ENCODE measurements at places on chromosomes 11 and 22.

DNA sequence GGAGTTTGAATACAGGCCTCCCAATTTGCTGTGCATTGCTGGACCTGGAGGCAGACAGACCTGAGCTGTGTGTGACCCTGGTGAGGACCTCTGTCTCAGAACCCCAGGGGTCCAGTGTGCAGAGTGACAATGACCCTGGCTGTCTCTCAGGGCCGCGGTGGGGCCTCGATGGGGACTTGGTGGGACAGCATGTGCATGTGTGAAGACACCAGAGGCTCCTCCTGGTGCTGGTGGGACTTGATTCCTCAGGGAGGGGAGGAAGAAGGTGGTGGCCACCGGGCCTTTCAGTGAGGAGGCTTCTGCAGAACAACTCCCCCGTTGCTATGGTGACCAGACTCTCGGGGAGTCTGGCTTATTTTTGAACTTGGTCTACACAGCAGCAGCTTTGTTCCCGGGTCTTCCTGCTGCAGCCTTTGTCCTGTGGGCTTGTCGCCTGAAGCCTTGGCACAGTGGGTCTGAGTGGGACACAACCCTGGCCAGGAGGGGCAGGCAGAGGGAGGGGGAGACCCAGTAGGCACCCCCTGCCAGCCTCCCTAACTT lies 35.3 kb downstream of the MCM5 start:
- no peak for DNase-seq

GRCh38 chr22:35250156-35250555 lies 7.1 kb upstream of the HMGXB4 start:
- DNase-seq, result no peak

DNA sequence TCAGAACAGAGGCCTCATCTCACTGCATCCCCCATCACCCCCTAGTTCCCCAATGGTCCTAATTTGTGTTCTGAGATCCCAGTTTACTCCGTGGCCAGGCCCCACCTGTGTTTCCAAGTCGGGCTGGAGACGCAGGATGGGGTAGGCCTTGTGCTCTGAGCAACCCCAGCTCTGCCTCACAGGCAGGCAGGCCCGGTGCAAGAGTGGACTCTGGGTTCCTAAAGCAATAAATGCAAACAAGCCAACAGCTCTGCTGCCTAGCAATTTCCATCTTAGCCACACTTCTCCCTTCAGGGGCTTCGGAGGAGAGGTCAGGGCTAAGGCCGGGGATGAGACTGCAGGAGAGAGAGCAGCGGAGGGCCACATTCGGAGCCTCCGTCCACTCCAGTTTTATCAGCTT lies 2.5 kb upstream of the EPS8L2 start:
- no peak for DNase-seq

DNA sequence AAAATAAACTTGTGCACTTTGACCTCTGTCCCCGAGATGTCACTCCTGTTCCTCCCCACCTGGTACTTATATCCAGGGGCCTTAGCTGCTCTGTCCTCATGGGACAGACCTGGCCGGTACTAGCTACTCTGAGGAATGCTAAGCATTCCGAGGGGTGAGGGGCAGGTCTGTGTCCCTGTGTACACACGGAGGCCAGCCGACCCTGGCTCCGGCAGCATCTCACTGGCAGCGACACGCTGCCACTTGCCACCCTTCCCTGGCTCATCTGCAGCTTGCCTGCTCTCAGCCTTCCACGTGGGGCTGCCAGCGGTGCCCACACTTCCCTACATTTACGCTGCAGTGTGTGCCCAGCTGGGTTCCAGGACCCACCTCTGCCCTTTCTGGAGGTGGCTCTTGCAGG lies 21.6 kb upstream of the TEF start:
- no peak for DNase-seq

DNA sequence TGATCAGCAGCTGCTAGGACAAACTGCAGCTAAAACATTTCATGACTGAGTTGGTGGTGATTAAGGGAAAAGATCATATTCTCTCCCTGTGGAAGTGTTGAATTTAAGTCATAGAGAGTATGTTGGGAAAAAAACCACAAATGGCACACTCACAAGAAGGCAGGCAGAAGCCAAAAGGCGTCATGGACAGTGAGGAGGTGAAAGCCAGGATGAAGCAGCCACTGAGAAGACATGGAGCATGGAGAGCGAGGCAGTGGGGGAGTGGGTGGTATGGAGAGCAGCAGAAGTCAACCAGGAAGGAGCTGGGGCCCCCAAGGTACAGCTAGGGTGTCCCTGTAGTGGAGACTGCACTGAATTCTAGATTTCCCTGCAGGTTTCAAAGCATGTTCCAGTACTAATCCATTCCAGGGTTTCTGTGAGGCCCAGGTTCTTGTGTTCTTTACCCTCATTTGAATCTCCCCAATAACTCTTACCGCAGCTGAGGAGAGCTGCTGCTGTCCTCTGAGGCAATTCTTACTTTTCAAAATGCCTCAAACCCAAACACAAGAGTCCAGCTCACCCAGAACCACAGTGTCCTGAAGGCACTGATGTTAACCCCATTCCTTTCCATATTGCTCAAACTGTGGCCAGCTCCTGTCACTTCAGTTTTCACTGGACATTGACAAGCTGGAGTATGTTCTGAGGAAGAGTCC lies 191.8 kb upstream of the E2F8 start:
- DNase-seq, result no peak

- no peak for DNase-seq
Measured at GRCh38 chr11:119752345-119752871, 23.4 kb upstream of the NECTIN1 start.

DNA sequence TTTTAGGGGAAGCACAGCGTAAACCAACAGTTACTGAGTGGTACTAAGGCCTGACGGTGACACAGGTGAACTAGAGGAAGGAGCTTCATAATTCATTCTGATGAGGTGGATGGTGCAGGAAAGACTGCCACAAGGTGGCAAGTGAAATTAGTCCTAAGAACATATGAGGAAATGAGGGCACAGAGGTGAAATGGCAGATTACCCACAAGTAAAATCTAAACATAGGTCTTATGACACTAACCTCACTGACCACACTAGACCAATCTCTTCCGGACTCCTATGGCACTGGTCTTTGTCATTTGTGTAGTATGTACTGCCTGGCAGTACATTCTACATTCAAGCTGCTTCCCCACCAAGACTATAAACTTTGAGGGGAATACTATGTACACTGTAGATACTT lies 20.2 kb downstream of the GAB2 start:
- no peak for DNase-seq

GRCh38 chr11:3203221-3204043 lies 15.2 kb downstream of the MRGPRG start:
- no peak for DNase-seq

- no peak for DNase-seq
Measured at GRCh38 chr22:42876041-42876440, 19.0 kb upstream of the ARFGAP3 start.

DNA sequence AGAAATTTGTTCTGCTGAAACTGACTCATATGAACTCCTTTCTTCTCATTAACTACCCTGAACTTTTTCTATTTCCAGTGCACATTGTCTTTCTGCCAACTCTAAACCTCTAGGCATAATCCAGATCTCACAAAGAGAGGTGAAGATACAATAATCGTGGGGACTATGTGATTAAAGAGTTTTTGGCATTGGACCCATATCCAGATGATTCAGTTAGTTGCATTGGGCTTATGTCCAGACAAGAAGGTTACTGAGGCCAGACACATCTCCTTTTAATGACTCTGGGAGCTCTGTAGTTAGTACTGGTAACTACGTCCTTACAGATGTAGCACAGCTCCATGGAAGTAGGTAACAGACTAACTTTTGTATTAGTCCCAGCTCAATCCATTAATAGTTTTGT lies 273.0 kb downstream of the CASP12 start:
- DNase-seq, result no peak

GRCh38 chr11:106471276-106471675 lies 393.8 kb downstream of the AASDHPPT start:
- DNase-seq, result no peak

DNA sequence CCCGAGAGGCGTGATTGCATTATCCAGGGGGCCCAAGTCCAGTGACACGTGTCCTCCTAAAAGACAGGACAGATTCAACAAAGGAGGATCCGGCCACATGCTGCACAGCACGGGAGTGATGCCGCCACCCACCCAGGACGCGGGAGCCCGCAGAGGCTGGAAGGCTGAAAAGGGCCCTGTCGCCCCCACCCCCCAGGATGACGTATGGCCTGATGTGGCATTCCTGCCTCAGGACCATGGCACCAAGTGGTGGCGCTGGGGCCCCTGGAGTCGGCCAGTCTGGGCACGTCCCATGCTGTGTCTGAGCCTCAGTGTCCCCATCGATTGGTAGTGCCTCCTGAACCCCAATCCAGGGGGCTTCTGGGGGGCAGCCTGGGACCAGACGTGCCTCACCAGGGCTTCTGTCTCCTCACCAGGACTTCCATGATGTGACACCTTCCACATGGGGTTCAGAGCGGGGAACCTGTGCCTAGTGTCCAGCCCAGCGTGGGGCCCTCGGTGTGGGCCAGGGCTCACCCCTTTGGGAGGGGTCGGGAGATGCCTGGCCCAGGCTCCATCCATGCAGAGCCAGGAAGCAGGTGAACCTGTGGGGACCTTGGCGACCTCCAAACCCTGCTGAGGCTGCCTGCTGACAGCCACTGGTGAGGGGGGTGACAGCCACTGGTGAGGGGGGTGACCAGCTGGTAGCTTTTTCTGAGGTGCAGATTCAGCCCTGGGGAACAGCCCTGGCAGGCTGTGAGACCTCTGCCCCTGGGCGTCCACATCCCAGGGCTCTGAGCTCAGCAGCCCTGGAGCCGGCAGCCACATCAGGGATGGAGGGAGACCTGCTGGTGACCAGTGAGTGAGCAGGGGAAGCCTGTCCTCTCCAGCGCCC lies 75.3 kb downstream of the KCNQ1 start:
- DNase-seq, result no peak

GRCh38 chr22:38127869-38128268 lies 17.4 kb upstream of the BAIAP2L2 start:
- no peak for DNase-seq

DNA sequence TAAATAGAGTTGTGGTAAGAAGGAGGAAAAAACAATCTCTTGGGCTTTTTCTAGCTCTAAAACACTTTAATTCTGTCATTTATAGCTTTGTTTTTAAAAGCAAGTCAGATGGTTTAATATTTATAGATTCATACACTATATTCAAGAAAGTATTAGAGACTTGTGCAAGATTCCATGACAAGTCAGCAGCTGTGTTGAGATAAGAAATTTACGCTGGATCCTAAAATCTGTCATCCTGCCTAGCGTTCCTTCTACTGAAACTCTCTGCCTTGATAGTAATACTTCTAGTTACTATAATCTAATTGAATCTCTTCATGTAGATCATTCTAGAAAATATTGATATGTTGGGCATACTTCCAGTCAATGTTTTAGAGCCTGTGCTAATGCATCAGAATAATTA lies 721.8 kb downstream of the CNTN5 start:
- no peak for DNase-seq

GRCh38 chr22:17802822-17803221 lies 28.6 kb upstream of the BID start:
- DNase-seq, result no peak

DNA sequence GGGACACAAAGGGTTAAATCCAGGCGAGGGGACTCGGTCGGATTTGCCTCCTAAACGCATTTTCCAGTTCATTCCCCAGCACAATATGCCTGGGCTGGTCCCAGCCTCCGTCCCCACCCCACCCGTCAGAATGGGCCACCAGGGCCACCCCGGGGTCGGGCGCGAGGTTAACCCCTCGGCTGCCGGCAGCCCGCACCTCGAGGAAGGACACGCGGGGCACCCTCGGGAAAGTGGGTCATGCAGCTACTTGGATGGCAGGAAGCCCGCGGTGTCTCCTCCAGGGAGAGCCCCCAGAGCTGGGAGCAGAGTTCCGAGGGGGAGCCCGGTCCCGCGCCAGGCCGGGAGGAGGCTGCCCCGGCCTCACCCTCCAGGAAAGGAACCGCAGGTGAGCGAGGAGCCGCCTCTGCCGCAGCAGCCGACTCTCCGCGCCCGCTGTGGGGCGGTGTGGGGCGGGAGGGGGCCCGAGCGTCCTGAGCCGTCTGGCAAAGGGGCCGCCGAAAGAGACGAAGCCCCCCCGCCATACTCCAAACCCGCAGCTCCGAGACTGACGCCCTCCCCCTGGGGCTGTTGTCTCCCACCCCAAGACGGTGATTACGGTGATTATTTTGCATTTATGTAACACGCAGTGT lies 1.4 kb downstream of the NECTIN1 start:
- no peak for DNase-seq

GRCh38 chr22:48380016-48380665 lies 1447.5 kb downstream of the BRD1 start:
- no peak for DNase-seq

DNA sequence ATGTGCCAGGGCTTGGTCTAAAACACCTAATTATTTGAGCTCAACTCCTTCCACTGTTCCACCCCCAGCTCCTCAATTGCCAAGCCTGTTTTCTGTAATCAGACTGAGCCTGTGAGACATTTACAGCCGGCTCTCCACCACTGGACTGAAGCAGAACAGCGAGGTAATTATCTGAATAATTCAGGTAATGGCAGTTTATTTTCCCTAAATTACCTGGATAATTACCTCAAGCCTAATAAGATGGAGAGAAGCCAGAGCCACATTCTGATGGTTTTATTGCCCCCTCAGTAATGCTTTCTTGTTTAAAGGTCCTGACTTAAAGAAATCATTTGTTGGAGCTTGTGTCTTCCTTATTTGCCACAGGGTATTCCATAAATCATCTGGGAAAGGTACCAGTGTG lies 64.2 kb downstream of the FZD4 start:
- no peak for DNase-seq

Measured in thoracic aorta (tissue), 2 donors.